ENCODE measurements at places on chromosomes 5 and 9. TPM values are rescaled to one million over a fixed set of nuclear protein-coding genes. Genes with fewer than 3 reads are reported as not detected.

GRCh38 chr9:116958881-116959280 lies 271.8 kb downstream of the TRIM32 start:
- no peak for DNase-seq

GRCh38 chr9:127136081-127136879 lies 13.8 kb upstream of the ANGPTL2 start:
- no peak for DNase-seq

GRCh38 chr9:121499427-121500164 lies at the start of gene GGTA1:
Gene GGTA1, minus strand, starts transcription at chr9:121499844. Its CDS starts 31,922 bp downstream, at chr9:121467922.
- peak; percentile 16 for DNase-seq

- peak; percentile 40 for DNase-seq
These were observed 851 bp downstream of the NACC2 start for GRCh38 chr9:136093995-136094881.

- peak; percentile 29 for DNase-seq
These were observed 576 bp downstream of the CHD1 start for GRCh38 chr5:98927989-98928872.

- no peak for DNase-seq
These were observed 25.1 kb downstream of the XRCC4 start for GRCh38 chr5:83102364-83102980.

DNA sequence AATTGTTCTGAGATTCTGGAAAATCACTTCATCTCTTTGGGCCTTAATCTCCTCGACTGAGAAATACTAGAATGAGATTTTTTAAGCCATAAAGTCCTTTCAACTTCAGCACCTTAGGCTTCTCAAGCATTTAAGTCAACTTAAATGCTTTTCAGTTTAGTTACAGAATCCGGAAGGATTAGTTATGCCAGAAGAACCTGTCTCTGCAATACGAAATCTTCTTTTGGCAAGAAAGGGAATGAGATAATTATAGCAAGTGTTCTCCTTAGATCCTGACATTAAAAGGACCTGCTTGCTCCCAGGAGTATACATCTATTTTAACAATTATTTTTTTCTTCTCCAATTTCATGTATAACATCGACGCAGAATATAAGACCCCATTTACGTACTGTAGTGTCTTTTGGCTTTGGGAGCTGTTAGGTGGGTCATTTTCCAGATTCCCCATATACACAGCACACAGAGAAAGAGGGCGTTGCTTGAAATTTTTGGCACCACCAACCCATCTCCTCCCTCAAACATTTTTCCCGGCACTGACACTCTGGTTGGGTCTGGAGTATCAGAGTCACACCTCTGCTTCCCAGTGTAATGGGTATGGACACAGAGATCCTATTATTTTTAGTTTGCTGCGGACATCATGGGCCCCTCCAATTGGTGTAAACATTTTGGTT lies 43.6 kb upstream of the CLINT1 start:
- DNase-seq = no peak

DNA sequence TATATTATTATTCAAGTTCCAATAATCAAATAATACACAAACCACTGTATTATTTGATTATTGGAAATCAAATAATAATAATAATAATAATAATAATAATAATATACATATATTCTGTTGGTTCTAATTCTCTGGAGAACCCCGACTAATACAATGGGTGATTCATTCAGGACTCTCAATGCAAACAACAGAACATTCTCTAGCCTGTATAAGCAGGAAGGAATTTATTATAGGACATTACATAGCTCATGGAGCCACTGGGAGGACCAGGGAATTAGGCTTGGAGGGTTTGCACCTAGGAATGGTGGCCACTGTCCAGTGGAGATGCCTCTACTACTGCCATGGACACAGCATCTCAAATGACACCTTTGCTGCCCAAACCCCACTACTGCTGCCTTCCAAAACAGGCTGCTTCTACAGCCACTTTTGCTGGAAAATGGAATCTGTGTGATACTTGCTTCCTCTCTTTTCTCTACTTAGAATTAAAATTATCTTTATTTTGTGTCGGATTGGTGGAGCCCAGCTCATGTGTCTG lies 25.9 kb downstream of the PTGS1 start:
- no peak for DNase-seq

- DNase-seq = no peak
These were observed 21.6 kb downstream of the NDST1 start for GRCh38 chr5:150529555-150529954.

- DNase-seq = peak; percentile 54
These were observed 96.5 kb downstream of the PRRT1B start for GRCh38 chr9:131641618-131642495.

GRCh38 chr5:141560725-141561483 lies 57.9 kb downstream of the DIAPH1 start:
- peak; percentile 91 for DNase-seq

DNA sequence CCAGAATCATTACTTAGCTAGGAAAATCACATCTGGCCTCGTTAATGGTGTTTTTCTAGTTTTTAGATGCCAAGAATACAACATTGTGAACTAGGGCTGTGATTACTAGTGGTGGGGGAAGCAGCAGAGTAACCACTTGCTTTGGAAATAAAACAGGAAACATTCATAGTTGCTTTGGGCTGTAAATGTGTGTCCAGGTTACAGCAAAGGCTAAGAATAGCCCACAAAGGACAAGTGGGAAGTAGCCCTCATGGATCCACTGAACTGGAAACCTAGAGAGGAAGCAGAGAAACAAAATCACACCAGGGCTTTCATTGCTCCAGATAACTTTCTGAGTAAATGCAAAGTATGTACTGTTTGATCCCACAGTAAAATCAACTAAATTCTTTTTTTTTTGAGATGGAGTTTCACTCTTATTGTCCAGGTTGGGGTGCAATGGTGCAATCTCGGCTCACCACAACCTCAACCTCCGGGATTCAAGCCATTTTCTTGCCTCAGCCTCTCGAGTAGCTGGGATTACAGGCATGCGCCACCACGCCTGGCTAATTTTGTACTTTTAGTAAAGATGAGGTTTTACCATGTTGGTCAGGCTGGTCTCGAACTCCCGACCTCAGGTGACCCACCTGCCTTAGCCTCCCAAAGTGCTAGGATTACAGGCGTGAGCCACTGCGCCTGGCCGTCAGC lies 56.2 kb upstream of the TNFSF15 start:
- no peak for DNase-seq

DNA sequence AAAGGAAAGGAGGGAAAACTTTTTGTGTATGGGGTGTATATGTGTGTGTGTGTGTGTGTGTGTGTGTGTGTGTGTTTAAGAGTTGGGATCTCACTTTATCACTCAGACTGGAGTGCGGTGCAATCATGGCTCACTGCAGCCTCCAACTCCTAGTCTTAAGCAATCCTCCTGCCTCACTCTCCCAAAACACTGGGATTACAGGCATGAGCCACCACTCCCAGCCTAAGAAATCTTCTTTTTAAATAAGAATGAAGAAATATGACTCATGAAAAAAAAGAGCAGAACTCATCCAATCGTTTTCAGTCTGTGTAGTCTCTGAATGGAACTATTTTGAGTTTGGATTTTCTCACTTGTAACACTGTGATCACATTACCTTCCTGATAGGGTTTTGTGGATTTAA lies 601.5 kb downstream of the ACTL7B start:
- no peak for DNase-seq

DNA sequence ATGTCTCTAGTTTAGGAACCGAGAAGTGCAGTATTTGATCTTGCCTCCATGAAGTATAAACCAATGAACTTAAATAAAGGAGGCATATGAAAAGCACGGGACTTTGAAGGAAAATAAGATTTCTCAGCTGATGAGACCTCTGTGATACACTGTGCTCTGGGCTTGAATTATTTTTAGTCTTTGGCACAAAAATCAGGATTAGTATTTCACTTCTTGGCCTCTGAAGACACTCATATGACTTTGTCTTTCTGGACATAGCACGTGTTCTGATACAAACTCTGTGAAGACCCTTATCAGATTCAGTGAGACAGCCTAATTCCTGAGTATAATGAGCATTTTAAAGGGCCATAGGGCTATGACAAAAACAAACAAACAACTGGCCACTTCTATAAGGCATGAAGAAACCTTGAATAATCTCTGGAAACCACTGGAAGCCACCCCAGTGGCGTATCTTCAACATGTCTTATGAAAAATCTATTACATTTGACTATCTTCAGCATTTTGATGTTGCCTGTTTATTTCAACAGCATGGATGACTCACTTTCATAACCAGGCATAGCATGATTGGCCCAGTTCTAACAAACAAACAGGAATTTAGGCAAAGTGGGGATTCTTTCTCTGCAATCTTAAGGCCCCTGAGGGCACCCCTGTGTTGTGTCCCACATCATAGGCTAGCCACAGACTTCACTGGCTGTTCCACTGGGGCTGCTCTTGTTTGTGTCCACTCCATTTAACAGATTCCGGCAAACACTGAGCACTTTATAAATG lies 90.3 kb upstream of the ZNF462 start:
- no peak for DNase-seq

- DNase-seq = no peak
These were observed 39.0 kb downstream of the DROSHA start for GRCh38 chr5:31492869-31493268.

DNA sequence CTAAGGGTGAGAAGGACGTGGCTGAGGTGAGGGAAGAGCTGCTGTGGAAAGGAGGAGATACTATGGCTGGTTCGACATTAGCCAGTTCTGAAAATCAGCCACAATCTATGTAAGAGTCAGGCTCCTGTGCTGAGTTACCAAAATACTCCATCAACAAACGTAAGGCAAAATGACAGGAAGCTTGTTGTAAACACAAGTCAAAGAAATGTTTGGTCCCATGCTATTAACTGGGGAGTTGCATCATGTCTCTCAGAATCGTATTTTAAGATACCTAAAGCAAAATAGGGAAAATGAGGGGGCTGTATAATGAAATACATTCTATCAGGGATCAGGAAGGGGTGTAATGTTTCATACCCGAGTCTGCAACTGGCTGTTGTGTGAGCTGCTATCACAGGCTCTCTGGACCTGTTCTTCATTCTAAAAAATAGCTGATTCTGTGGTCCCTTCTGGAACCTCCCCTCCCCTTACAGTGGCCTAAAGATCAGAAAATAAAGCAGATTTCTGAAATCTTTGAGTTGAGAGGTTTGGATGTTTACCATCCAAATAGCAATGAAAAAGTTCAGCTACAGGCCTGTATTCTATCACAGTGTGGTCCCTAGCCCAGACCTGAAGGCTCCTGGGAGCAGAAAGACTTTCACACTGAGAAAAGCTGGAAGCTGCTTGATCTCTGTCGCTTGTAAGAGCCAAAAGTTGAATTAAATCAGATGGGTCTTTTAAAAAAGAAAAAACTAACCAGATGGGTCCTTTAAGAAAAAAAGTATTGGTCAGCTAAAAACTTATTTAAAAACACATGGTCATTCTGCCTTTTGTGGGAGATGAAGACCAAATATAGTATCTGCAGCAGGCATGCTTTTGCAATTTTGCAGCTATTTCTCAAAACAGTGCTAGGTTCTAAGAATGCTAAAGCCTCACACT lies 97.8 kb upstream of the SMC5 start:
- DNase-seq = no peak

GRCh38 chr9:71663931-71664459 lies 104.3 kb downstream of the CEMIP2 start:
- DNase-seq = no peak

- DNase-seq = no peak
These were observed at the start of gene KCNMB1 for GRCh38 chr5:170388818-170389549. Gene KCNMB1, minus strand, starts transcription at chr5:170389367. Its CDS starts 3,920 bp downstream, at chr5:170385447.

GRCh38 chr5:179023528-179024189 lies at the start of gene ZNF879:
Gene ZNF879, plus strand, starts transcription at chr5:179023804. Its CDS starts 1,201 bp downstream, at chr5:179025005.
- DNase-seq = peak; percentile 94

GRCh38 chr5:57503433-57503832 lies 20.8 kb upstream of the ACTBL2 start:
- DNase-seq = no peak

Gene FYB1
- total RNA-seq = 1.6 TPM

Gene FCN1
- total RNA-seq = not detected

Gene CTXN3
- not detected for total RNA-seq

Gene DHX29
- total RNA-seq = 45.0 TPM

Gene EFNA5
- total RNA-seq = not detected

Gene GFI1B
- not detected for total RNA-seq

Gene PCDHGC4
- total RNA-seq = 0.72 TPM

Gene PSIP1
- total RNA-seq = 43.6 TPM

Gene ZFP2
- 0.14 TPM for total RNA-seq

Gene TTC16
- total RNA-seq = 0.07 TPM

Gene RASGRF2
- total RNA-seq = 0.63 TPM

Gene SLC30A5
- 72.5 TPM for total RNA-seq
